Aortic smooth muscle cell (primary cell): ENCODE measurements at places on chromosomes 3 and 15. TPM values are rescaled to one million over a fixed set of nuclear protein-coding genes. Genes with fewer than 3 reads are reported as not detected.

Gene RTP4
- total RNA-seq = 0.79 and 0.99 TPM in 2 replicates

Gene TMCO5A
- not detected in 2 replicates for total RNA-seq

Gene THSD4
- total RNA-seq = 21.9 and 24.2 TPM in 2 replicates

Gene SCG5
- total RNA-seq = 8.1 and 11.1 TPM in 2 replicates

Gene C3orf85
- total RNA-seq = not detected in 2 replicates

Gene CCDC80
- 378 and 1,219 TPM in 2 replicates for total RNA-seq

Gene GREM1
- under 0.01 TPM in 2 replicates for total RNA-seq

Gene SNTN
- not detected in 2 replicates for total RNA-seq

Gene ARNT2
- total RNA-seq = 4.6 and 6.5 TPM in 2 replicates

Gene GNAT1
- total RNA-seq = not detected in 2 replicates

Gene BOC
- 2.3 and 5.0 TPM in 2 replicates for total RNA-seq

Gene HYAL1
- 1.2 and 2.6 TPM in 2 replicates for total RNA-seq

Gene SLC2A2
- not detected in 2 replicates for total RNA-seq

Gene SHC4
- total RNA-seq = 1.1 and 1.7 TPM in 2 replicates

Gene RNU6-1
- total RNA-seq = not detected in 2 replicates

Gene ZNF80
- 0.06 TPM in 1 of 2 replicates, not detected in the other for total RNA-seq

Gene CKMT1A
- total RNA-seq = not detected in 2 replicates

Gene DUOXA2
- total RNA-seq = not detected in 2 replicates

Gene SYNPR
- total RNA-seq = not detected in 2 replicates

Gene FAM3D
- total RNA-seq = 0.13 and 0.19 TPM in 2 replicates

Gene TRIM42
- total RNA-seq = not detected in 2 replicates

Gene ARID3B
- 1.6 and 1.8 TPM in 2 replicates for total RNA-seq

Gene PLSCR5
- total RNA-seq = not detected in 2 replicates

Gene SAMD7
- not detected in 2 replicates for total RNA-seq

Gene INSYN1
- 3.0 and 5.2 TPM in 2 replicates for total RNA-seq

Gene PRICKLE2
- 20.2 and 21.8 TPM in 2 replicates for total RNA-seq

Gene ERICH6
- 0.06 and 0.13 TPM in 2 replicates for total RNA-seq

Gene SPESP1
- 2.4 and 4.7 TPM in 2 replicates for total RNA-seq

Gene HDC
- not detected in 2 replicates for total RNA-seq

Gene CYFIP1
- total RNA-seq = 102 and 139 TPM in 2 replicates

Gene GUCA1C
- not detected in 2 replicates for total RNA-seq

Gene CEP19
- total RNA-seq = 3.3 and 3.7 TPM in 2 replicates

Gene TMCC1
- total RNA-seq = 12.8 and 14.8 TPM in 2 replicates

Gene CA12
- total RNA-seq = 76.0 and 93.6 TPM in 2 replicates

Gene SPATA12
- under 0.01 and 0.06 TPM in 2 replicates for total RNA-seq

Gene ZDHHC23
- total RNA-seq = 3.8 and 5.4 TPM in 2 replicates

Gene CPNE4
- total RNA-seq = not detected in 2 replicates

Gene SEMA3G
- total RNA-seq = under 0.01 and 0.19 TPM in 2 replicates
